ENCODE measurements at places on chromosomes 5 and 9.

DNA sequence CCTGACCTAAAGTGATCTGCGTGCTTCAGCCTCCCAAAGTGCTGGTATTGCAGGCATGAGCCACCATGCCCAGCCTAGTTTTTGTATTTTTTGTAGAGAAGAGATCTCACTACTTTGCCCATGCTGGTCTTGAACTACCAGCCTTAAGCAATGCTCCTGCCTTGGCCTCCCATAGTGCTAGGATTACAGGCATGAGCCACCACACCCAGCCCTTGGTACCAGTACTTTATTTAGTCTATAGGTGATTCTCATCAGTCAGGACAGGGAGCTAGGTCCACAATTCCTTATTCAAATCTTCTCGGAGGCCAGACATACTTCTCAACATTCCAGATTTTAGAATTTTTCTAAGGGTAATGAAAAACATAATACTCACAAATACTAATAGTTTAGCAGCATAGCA lies 8.4 kb downstream of the ZNF131 start:
- no peak for DNase-seq

DNA sequence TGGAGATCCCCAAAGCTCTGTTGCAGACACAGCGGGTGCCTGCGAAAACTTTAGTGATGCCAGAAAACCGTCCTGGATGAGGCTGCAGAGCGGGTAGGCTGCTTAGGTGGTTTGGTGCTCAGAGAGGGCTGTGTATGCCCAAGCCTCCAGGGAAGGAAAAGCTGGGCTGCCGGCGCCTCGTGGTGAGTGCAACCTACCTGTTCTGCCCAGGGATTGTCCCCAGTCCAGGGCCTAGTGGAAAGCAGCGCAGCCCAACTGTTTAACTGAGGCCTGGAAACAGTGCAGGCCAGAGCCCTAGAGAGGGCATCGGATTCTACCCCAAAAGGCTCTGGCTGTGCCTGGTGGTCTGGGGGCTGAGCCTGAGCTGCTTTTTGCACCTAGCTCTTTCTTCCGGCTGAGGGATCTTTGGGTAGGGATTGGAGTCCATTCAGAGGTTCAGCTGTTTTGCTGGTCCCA lies 2.8 kb downstream of the LMX1B start:
- no peak for DNase-seq

DNA sequence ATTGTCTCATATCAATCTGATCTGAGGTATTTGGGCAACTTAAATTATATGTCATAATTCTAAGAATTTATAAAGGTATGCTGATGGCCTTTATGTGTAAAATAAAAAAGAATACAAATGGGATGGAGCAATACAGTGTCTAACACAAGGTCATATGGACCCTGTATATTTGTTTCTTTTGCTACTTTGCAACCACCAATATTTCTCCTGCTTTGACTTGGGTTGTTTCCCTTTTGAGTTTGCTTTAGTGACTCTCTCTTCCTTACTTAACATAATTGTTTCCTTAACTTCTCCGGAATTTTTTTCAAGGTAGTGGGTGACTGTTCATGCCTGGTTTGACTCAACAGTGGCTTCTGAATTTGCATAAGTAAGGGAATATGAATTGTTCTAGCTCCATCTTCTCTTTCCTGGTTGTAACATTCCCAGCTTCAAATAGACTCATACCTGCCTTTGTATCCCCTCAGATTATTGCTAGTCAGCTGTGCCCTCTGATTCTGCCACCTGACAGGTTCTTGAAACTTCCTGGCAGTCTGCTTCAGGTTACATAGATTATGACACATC lies 30.2 kb upstream of the ANXA1 start:
- no peak for DNase-seq

- no peak for DNase-seq
These were observed 27.5 kb upstream of the SERINC5 start for GRCh38 chr5:80283360-80283759.

DNA sequence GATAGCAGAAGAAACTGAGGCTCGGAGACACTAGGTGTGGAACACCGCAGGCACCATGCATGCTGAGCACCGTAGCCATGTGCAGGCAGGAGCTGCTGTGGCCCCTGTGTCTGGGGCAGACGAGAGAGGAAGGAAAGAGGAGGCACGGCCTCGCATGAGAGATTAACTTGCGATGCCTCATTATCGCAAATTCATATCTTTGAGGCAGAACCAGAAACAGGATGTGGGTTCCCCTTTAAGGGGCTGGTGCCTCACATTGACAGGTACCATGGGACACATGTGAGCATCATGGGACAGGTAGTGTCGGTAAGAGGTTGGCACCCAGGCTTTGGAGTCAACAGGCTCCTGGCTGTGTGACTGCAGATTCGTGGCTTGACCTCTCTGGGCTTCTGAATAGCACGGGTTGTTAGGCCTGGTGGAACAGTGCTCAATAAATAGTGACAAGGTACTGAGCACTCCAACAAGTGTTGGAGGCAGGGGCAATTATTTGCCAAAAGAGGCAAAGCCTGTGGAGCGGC lies 40.8 kb downstream of the NAIF1 start:
- peak; percentile 73 for DNase-seq

- DNase-seq, result no peak
These were observed 603.5 kb downstream of the ISL1 start for GRCh38 chr5:51986733-51987132.

- no peak for DNase-seq
These were observed 46.5 kb upstream of the FOXI1 start for GRCh38 chr5:170059221-170059620.

DNA sequence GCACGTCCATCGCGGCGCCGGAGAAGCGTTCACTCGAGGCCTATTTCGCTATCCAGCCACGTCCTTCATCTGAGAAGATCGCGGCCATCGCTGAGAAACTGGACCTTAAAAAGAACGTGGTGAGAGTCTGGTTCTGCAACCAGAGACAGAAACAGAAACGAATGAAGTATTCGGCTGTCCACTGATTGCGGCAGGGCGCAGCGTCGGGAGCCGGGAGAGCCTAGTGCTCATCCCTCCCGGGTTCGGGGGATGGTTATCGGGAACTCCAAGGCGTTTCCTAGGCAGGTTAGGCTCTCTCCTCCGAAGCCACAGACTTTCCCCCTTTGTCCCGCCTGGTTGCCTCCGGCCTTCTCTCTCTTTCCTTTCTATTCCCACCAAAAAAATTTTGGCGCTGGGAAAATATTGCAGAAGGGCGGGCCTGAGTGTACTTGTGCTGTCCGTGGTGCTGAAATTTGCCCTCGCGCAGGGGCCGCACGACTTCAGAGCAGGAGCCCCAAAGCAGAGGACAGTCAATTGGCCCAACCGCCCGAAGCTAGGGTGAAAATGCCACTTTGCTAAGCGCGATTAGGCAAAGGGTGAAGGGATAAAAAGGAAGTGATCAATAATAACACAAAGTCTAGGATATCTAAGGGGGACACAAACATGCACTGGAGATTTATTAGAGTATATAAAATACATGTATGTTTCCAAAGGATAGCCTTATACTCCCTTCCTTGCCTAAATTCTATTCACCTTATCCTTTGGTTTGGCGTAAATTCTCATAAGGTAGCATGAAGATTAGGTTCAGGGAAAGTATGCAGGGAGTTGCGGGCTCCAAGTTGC lies 1.8 kb downstream of the POU4F3 start:
- peak; percentile 11 for DNase-seq

GRCh38 chr5:159449925-159450324 lies 119.6 kb upstream of the IL12B start:
- no peak for DNase-seq

GRCh38 chr9:117511852-117512481 lies 97.1 kb upstream of the ASTN2 start:
- no peak for DNase-seq

GRCh38 chr5:103271570-103272289 lies 13.2 kb downstream of the MACIR start:
- no peak for DNase-seq

GRCh38 chr5:114658194-114658593 lies 296.3 kb downstream of the KCNN2 start:
- no peak for DNase-seq

- no peak for DNase-seq
These were observed 140.3 kb downstream of the ROR2 start for GRCh38 chr9:91809581-91810285.

DNA sequence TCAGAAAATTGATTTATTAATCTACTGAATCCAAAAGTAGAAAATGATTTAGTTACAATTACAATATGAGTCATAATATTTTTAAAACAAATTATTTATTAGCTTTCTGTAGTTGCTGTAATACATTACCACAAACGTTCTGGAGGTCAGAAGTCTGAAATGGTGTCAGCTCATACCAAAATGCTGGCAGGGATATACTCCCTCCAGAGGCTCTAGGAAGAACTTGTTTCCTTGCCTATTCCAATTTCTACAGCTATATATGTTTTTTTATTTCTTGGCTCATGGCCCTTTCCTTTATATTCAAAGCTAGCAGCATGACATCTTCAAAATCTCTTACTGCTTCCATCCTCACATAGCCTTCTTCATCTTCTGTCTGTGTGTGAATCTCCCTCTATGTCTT lies 667.9 kb upstream of the ITGA1 start:
- no peak for DNase-seq
